ENCODE measurements at places on chromosomes 16 and 17. TPM values are rescaled to one million over a fixed set of nuclear protein-coding genes. Genes with fewer than 3 reads are reported as not detected.

PTGES3L gene
- total RNA-seq = 0.28 TPM

HEATR9 gene
- not detected for total RNA-seq

LAT gene
- total RNA-seq = 3.5 TPM

KRT32 gene
- total RNA-seq = 0.80 TPM

RNF112 gene
- total RNA-seq = 1.1 TPM

FGF11 gene
- 8.6 TPM for total RNA-seq

PMM2 gene
- 35.2 TPM for total RNA-seq

EPX gene
- not detected for total RNA-seq

CD300LD gene
- not detected for total RNA-seq
